ENCODE measurements at places on chromosomes 5 and 9.

- no peak for DNase-seq
These were observed 78.3 kb upstream of the HSPA9 start for GRCh38 chr5:138653502-138653901.

DNA sequence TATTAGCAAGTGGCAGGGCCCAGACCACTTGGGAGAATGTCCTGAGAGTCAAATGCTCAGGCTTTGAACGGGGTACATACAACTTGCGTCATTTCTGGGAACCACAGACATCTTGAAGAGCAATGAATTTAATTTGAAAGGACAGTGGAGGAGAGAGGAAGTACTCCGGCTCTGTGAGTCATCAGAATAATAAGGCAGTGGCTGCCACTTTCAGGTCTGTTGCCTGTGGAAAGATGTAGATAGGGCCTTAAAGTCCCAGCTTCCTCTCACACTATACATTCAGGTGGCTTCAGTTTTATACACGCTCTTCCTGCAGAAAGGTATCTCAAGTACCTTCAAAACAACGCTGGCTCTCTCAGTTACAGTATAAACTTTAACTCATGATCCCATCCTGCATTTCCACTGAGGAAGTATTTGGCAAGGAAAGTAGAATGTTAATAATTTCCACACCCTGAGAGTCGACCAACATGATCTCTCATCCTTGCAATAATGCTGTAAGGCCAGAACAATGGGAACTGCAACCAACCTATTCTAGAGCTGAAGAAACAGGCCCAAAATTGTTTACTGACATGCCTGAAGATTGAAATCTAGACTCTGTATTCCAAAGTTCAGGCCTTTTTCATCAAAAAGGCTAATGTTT lies 6.8 kb upstream of the PRUNE2 start:
- DNase-seq = no peak

GRCh38 chr5:143316844-143317631 lies 86.4 kb downstream of the NR3C1 start:
- no peak for DNase-seq

- no peak for DNase-seq
These were observed 709 bp downstream of the UAP1L1 start for GRCh38 chr9:137077758-137078693.

- no peak for DNase-seq
These were observed 27.6 kb downstream of the LMX1B start for GRCh38 chr9:126641118-126641851.

DNA sequence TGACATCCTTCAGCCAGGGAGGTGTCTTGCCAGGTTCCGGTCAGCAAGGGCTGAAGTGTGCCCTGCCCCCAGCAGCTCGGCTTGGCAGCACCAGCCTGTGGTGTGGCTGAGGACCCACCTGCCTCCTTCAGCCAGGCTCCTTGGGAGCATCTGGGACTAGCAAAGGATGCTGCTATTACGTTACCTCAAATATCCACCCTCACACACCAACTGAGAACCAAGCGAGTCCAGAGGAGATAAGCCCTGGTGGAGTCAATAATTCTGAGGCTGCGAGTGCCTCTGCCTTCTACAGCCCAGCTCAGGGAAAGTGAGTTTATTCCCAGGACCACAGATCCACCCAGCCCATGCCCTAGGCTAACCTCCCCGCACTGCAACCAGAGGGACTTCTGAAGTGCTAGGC lies 57.1 kb upstream of the FSTL4 start:
- DNase-seq = no peak

DNA sequence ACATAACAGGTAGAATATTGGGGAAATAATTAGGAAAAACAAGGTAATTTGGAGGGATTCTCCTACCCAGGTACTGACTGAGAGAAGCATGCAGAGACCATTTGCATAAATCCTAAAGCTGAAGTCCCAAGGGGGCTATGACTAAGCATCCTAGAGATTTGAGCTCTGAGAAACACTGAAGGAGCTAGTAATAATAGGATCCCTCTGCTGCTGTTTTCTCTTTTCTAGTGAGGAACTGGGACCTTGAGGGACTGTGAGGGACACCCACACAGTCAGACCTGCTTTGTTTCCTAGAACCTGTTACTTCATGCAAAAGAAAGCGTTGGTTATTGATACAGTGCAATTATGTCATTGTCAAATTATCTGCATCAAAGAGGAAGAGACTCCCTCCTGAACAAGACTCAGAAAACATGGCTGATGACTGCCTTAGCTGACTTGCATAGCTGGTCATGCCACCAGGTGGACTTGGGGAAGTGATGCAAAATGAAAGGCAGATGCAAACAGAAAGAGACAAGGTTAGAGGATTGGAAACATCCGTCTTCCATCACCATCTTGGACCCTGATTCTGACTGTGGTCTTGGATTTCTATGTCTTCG lies 335.4 kb downstream of the NTRK2 start:
- no peak for DNase-seq

GRCh38 chr9:95874303-95874988 lies 1.0 kb upstream of the ERCC6L2 start:
- DNase-seq = no peak

GRCh38 chr9:105855987-105856386 lies 161.6 kb downstream of the TMEM38B start:
- DNase-seq = no peak

GRCh38 chr5:110414360-110414759 lies 312.1 kb downstream of the TMEM232 start:
- DNase-seq = no peak

GRCh38 chr9:97059626-97060025 lies 20.7 kb upstream of the CTSV start:
- no peak for DNase-seq

DNA sequence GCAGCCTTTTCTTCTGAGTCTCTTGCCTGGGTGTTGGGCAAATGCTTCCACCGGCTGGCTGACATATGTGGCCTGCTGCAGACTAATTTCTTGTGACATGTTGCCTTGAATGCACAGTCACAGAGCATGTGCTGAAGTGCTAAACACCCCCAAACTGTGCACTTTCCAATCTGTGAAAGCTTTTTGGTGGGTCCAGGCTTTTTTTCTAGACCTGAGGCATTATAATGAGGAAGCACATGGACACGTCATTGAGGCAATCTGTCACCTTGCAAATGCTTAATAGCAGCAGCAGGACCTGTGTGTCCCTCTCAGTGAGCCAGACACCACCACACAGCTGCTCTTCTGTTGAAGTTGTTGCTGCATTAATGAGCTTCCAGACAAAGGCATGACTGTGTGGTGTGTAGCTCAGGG lies 274.7 kb downstream of the ELAVL2 start:
- no peak for DNase-seq

GRCh38 chr9:131676431-131676972 lies 63.4 kb downstream of the RAPGEF1 start:
- no peak for DNase-seq

DNA sequence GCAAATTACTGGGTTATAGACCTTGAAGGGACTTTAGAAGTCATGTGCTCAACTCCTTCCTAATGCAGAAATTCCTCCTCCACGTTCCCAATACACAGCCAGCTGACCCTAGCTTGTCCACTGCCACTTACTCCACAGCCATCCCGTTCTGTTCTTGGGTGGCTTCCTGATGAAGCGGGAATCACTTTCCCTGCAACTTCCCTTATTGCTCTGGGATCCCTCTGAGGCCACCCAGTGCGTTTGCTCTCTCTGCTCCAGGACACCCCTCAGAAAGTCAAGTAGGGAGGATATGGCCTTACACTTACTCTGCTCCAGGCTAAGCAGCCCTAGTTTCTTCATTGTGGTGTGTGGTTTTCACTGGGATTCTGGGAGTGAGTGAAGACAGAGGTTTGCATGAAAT lies 55.5 kb downstream of the GALNT12 start:
- no peak for DNase-seq

DNA sequence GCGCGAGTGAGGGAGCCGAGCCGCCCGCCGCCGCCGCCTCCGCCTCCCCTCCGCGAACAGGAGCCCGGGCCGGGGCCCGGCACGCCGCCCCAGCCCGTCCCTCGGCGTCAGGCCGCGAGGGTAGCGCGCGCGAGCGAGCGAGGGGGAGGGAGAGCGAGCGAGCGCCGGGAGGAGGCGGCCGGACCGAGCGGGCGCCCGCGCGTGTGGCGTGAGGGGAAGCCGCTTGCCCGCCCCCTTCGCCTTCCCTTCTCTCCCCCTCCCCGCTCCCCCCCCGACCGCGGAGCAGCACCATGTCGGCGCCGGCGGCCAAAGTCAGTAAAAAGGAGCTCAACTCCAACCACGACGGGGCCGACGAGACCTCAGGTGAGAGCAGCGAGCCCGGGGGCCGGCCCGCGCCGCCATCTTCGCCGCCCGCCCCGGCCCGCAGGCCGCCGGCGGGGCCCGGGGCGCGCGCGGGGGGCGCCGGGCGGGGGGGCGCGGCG lies 312 bp downstream of the SET start:
- DNase-seq = peak; percentile 47

- DNase-seq = no peak
These were observed 31.6 kb downstream of the ENC1 start for GRCh38 chr5:74608736-74609601.

DNA sequence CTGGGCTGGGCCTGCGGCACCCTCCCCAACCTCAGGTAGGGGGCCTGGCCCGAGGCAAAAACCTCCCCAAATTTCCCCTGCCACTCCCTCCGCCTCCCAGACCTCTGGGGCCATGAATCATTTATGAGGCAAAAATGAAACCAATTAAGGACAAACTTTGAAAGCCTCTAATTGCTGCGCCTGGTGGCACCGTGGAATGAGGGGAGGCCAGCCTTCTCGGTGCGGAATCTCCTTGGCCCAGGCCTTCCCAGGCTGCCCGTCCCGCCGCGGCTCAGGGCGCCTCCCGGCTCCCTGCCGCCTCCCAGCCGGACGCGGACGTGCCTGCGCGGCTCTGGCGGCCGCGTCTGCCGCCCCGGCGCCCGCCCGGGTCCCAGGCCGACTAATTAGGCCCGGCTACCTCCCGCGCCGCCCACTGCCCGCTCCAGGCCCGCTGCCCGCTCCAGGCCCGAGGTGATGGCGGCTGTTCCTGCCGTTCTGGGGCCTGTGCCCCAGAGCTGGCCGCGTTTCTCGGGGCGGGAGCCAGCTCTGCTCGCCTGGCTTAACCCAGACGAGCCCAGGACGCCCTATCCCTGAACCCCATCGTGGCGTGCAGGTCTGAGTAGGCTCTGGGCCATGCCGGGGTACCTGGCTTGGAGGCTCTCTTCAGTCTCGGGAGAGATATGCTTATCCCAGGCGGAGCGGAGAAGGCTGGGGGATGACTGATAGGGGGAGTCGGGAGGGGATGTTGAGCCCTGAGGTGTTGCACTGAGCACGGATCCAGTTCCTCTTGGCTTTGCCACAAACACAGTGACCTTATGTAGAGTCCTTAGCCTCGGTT lies 20.1 kb downstream of the CXXC5 start:
- no peak for DNase-seq

GRCh38 chr9:2059274-2059929 lies 44.3 kb downstream of the SMARCA2 start:
- DNase-seq = no peak

- no peak for DNase-seq
These were observed 201.8 kb upstream of the MPDZ start for GRCh38 chr9:13481274-13481673.

DNA sequence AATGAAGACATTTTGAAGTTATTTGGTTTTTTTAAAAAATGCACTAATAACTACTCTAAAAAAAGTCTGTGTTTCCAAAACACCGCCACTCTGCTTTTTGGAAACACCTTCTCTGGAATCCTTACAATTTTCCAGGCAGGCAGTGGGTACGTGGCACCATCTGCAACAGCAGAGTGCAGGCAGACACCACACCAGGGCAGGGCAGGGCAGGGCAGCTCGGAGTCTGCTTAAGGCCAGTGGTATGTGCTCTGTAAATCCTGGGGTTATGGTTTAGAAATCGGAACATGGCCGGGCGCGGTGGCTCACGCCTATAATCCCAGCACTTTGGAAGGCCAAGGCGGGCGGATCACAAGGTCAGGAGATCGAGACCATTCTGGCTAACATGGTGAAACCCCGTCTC lies 97.6 kb downstream of the TLE1 start:
- DNase-seq = no peak

DNA sequence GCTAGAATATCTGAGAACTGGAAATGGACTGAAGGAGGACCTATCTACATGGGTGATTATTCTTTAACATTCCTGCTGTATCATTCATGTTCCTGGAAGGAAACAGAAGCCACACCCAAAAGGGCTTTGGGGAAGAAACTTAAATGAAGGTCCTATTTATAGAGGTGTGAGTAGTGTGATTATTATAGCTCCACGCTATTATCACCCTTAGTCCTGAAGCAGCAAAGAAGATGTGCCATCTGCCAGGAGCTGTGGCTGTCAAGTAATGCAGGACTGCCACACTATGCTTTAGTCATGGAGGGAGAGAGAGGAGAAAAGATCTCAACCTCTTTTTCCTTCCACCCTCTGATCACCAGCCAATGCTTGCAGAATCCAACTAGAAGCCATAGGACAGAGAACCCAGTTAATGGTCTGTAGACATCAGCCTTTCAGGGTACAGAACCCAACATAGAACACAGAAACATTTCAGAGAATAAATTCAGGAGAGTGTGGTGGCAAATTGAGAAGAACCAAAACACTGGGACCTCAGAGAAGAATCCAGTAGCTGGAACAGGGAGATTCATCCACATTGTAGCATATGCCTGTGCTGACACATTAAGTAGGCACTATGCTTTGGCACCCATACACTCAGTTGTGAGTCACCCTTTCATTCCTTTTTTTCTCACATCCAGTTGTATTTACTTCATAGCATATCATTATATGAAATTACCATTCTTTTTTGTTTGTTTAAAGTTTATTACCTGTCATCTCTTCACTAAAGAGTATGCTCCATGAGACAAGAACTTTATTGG lies 21.0 kb upstream of the RNF180 start:
- no peak for DNase-seq
